Motor neuron (in vitro differentiated cells): ENCODE measurements at places on chromosomes 16 and 17. TPM values are rescaled to one million over a fixed set of nuclear protein-coding genes. Genes with fewer than 3 reads are reported as not detected.

Gene CHRNE
- total RNA-seq = 0.36 and 0.43 TPM in 2 replicates

Gene ARL5C
- not detected in 2 replicates for total RNA-seq

Gene PIK3R6
- total RNA-seq = 0.04 and 0.23 TPM in 2 replicates

Gene PPP1R27
- total RNA-seq = not detected in 2 replicates

Gene VKORC1
- 58.9 and 70.2 TPM in 2 replicates for total RNA-seq

Gene CYTH1
- total RNA-seq = 26.4 and 33.5 TPM in 2 replicates

Gene OR1A1
- total RNA-seq = 0.73 TPM in 1 of 2 replicates, not detected in the other

Gene MEFV
- 0.20 and 0.32 TPM in 2 replicates for total RNA-seq

Gene MAPT
- 1.7 and 2.1 TPM in 2 replicates for total RNA-seq

Gene MYH11
- 0.55 and 0.98 TPM in 2 replicates for total RNA-seq

Gene TMEM114
- total RNA-seq = not detected in 2 replicates

Gene DHRS7C
- total RNA-seq = not detected in 2 replicates

Gene KCTD5
- total RNA-seq = 28.3 and 30.0 TPM in 2 replicates

Gene TP53TG3F
- total RNA-seq = 0.39 TPM in 1 of 2 replicates, not detected in the other

Gene KRT28
- total RNA-seq = not detected in 2 replicates

Gene CA4
- total RNA-seq = 0.59 and 0.60 TPM in 2 replicates

Gene SLC13A2
- 0.11 TPM in 1 of 2 replicates, not detected in the other for total RNA-seq

Gene KRT32
- total RNA-seq = not detected in 2 replicates

Gene KAT2A
- total RNA-seq = 42.4 and 46.7 TPM in 2 replicates

Gene SPN
- 1.1 TPM in 2 replicates for total RNA-seq

Gene MYH2
- total RNA-seq = 0.05 and 0.13 TPM in 2 replicates

Gene SPAG9
- total RNA-seq = 147 and 176 TPM in 2 replicates

Gene HOXB6
- total RNA-seq = 22.0 and 41.9 TPM in 2 replicates

Gene KRT222
- 1.3 and 2.1 TPM in 2 replicates for total RNA-seq

Gene GPRC5C
- total RNA-seq = 0.41 and 1.2 TPM in 2 replicates

Gene ABCC11
- 0.92 and 0.97 TPM in 2 replicates for total RNA-seq

Gene AMDHD2
- 17.7 and 17.8 TPM in 2 replicates for total RNA-seq

Gene TBC1D3K
- not detected in 2 replicates for total RNA-seq

Gene TP53TG3C
- total RNA-seq = not detected in 2 replicates

Gene PHOSPHO1
- total RNA-seq = 0.16 TPM in 1 of 2 replicates, not detected in the other

Gene PRSS27
- total RNA-seq = 5.4 and 7.1 TPM in 2 replicates

Gene VPS35L
- 46.5 and 47.7 TPM in 2 replicates for total RNA-seq

Gene DHRS7B
- 12.2 and 12.3 TPM in 2 replicates for total RNA-seq

Gene APPBP2
- total RNA-seq = 25.7 and 27.4 TPM in 2 replicates

Gene RASD1
- total RNA-seq = 5.9 and 6.1 TPM in 2 replicates

Gene CMTM2
- 1.1 TPM in 1 of 2 replicates, not detected in the other for total RNA-seq

Gene C16orf96
- total RNA-seq = 0.54 and 0.68 TPM in 2 replicates

Gene ZFPM1
- 1.3 and 3.2 TPM in 2 replicates for total RNA-seq

Gene SLC6A4
- total RNA-seq = 0.22 and 1.2 TPM in 2 replicates

Gene HOXB7
- 21.3 and 24.3 TPM in 2 replicates for total RNA-seq

Gene SLC38A8
- total RNA-seq = 0.27 TPM in 1 of 2 replicates, not detected in the other

Gene RHBDL3
- total RNA-seq = 17.4 and 20.6 TPM in 2 replicates

Gene C17orf107
- 2.0 and 2.5 TPM in 2 replicates for total RNA-seq

Gene TM4SF5
- total RNA-seq = not detected in 2 replicates

Gene RHOT2
- total RNA-seq = 31.2 and 35.4 TPM in 2 replicates

Gene NEK8
- total RNA-seq = 3.6 and 5.2 TPM in 2 replicates

Gene NPIPA7
- total RNA-seq = 1.2 and 2.4 TPM in 2 replicates

Gene TTLL6
- total RNA-seq = not detected in 2 replicates

Gene PSMD7
- total RNA-seq = 78.2 and 88.4 TPM in 2 replicates

Gene CIBAR2
- total RNA-seq = not detected in 2 replicates

Gene SOST
- 0.13 and 0.66 TPM in 2 replicates for total RNA-seq

Gene TOM1L1
- 5.0 and 8.1 TPM in 2 replicates for total RNA-seq

Gene PYDC1
- total RNA-seq = not detected in 2 replicates
